ENCODE measurements at places on chromosomes 2 and 18.

DNA sequence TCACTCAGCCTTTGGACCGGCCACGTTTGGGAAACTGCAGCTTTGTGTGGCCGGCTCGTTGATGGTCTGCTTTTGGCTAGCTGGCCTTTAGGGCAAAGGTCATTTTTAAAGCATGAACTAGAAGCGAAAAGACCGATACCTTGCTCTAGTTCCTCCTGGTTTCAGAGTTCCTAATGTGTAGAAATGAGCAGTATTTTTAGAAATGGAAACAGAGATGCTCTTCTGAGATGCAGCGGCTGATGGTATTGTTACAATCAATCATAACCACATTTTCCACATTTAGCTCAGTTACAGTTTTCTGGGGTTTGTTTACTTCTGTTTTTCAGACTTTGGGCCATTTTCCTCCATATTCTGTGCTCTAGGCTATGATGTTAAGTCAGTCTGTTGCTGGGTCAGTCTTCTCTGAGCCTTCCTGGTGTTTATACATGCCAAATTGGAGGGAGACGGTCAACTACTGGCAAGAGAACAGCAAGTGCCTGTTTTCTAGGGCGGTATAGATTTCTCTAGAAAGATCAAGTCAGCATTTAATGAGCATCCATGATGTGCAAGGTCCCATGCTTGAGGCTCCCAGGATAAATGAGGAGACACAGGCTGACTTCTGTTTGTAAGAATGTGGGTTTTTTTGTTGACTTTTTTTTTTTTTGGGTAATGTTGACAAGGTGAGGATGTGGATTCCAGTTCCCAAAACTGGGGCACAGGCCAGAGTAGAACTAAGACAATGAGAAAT is 28.0 kb downstream of the RNF144A start:
- DNase-seq, result no peak

DNA sequence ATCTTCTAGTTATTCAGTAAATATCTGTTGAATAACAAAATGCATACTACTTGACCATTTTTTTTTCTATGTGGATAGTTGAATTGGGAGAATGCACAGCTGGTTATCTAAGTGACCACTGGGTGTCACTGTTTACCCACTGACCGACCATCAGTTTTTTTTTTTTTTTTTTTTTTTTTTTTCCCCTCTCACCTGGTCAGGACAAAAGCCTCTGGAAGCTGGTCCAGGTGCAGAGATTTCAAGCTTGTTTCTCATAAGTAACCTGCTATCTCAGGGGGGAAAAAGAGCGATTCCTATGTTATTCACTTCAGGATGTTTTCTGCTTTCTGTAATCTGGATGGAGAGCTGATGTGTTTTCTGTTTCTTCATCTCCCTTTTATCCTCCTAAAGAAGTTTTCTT is 256.0 kb downstream of the DCDC2C start:
- DNase-seq, result no peak

- DNase-seq, result no peak
Observed at GRCh38 chr2:181471783-181472182, 14.6 kb downstream of the ITGA4 start.

DNA sequence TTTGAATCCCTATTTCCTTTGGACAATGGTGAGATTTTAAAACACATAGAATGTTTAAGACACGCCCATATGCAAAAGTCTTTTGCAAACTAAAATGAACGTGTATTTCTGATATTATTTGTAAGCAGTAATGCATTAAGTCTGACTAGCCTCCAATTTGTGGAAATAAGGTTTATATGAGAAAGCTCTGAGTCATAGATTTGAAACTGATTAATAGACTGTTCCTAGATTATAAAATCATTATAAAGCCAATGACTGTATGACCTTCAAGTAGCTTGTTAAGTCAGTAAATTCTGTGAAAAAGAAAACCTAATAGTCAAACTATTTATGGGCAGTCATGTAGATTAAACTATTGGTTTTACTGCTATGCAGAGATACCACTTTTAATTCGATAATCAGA is 12.8 kb upstream of the EFEMP1 start:
- no peak for DNase-seq

DNA sequence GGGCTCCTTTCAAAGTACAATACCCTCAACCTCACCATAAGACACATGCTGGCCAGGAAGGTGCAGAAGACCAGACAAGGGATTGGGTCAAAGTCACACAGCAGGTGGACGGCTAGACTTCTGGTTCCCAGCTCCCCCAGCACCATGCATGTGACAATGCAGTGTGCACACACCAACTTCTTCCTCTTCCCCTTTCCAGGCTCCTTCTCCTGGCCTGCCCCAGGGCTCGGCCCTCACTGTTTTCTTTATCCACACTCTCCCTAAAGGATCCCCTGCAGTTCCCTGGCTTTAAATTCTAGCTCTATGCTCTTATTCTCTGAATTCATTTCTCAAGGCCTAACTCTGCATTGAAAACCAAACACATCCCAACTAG is 82.3 kb downstream of the LOXHD1 start:
- DNase-seq, result no peak

GRCh38 chr18:1875219-1875618 is 696.1 kb downstream of the METTL4 start:
- DNase-seq, result no peak

DNA sequence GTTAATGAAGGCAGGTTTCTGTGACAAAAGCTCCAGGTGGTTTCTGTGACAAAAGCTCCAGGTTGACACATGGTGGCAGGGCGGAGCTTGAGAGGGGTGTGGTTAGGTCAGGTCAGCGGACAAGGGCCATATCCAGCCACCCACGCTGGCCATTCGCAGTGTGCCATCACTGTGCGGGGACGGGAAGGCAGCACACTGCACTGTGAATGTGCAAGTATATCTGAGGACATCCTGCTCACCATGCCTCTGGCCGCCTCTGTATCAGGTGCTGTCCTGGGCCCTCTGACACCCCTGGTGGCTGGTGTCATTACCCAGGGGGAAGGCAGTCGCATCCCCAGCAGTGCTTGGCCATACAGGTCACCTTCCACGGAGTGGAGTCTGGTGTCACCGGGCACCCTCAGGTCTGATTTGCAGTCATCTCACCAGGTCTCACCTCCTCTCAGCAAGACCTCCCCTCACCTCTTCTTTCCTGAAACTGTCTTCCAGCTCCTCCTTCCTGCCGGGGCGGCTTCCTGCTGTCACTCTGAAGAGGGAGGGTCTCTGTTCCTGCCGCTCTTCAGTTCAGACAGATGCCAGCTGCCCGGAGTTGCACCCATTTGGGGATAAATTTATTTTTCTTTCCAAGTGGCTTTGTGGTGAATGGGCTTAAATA is 34.9 kb downstream of the CTIF start:
- no peak for DNase-seq

DNA sequence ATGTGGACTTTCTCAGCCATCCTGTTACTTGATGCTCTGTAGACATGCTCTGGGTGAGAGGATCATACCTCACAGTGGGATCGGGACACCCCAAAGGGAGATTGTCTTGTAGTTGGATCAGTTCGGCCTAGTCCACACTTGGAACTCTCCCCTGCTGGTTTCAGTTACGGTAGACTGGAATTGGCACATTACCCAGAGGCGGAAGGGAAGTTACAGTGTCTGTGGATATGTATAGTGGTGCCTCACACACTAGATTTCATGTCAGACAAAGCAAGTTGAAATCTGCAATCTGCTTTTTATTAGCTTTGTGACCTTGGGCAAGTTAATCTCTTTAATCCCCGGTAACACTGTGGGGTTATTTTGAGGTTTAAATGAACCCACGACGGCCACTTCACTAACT is 16.2 kb upstream of the CTAGE1 start:
- peak; percentile 60 for DNase-seq

DNA sequence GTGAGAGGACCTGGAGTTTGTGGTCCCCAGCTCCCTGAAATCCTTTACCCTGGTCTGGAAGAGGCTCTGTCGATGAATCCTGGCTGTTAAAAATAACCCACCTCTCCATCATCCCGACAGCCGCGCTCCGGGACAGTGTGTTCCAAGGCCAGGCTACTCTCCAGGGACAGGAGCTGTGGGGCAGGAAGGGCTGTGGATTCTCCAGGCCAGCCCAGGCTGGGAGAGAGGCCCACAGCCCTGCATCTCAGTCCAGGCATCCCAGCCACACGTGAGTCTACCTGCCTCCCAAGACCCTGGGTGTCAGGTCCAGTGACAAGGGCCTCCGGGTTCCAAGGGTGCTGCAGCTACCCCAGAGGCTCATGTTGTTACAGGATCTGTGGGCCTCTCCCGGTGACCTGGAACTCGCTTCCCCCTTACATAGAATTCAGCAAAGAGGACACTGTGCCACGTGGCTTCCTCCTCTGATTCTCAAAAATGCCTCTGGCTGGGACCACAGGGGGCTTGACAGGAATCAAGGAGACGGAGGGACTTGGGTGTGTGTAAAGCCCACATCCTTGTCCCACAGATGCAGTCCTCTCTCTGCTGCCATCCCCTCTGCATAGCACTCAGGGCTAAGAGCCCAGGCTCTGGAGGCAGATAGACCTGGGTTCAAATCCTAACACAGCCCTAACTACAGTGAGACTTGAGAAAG is 17.3 kb downstream of the ADRA2B start:
- DNase-seq, result no peak

DNA sequence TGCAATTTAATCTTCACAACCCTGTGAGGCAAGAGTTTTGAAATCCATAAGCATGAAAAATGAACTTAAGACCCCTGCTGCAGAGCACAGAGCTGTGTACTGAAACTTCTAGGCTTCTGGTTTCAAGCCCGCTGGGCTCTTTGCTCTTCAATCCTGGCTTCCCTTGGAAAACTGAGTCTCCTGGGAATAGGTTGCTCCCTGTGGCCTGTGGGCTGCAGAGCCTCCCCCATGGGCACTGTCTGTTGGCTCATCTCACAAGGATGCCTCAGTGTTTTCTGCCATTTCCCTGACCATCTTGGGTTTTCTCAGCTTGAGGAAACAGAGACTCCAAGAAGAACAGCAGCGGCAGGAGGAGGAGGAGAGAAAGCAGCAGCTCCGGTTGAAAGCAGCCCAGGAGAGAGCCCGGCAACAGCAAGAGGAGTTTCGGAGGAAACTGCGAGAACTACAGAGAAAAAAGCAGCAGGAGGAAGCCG is 44.5 kb downstream of the SUMO1 start:
- no peak for DNase-seq

GRCh38 chr2:27262379-27263286 is at the start of gene SLC30A3:
TSS of gene SLC30A3 (minus strand) at chr2:27263047. CDS start at chr2:27262906, 141 bp downstream.
- no peak for DNase-seq

- no peak for DNase-seq
Observed at GRCh38 chr18:74478880-74479279, 17.3 kb upstream of the CNDP2 start.

GRCh38 chr18:9876867-9877654 is 8.7 kb upstream of the TXNDC2 start:
- peak; percentile 81 for DNase-seq

DNA sequence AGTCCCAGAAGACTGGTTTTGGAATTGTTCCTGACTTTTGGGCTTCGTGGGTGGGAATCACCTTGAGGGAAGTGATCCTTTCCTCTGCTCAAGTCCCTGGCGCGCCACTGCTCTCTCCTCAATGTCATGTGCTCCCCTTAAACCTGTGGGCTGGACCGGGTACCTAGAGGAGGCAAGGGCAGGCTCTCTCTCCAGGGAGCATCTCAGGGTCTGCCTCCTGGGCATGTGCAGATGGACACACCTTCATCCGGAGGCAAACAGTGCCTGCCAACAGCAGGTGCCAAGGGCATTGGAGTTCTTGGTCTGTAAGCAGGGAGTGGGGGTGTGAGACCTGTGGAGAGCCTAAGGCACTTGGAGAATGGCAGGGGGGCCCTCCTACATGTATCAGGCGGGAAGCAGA is 142.6 kb downstream of the INHBB start:
- DNase-seq, result no peak

DNA sequence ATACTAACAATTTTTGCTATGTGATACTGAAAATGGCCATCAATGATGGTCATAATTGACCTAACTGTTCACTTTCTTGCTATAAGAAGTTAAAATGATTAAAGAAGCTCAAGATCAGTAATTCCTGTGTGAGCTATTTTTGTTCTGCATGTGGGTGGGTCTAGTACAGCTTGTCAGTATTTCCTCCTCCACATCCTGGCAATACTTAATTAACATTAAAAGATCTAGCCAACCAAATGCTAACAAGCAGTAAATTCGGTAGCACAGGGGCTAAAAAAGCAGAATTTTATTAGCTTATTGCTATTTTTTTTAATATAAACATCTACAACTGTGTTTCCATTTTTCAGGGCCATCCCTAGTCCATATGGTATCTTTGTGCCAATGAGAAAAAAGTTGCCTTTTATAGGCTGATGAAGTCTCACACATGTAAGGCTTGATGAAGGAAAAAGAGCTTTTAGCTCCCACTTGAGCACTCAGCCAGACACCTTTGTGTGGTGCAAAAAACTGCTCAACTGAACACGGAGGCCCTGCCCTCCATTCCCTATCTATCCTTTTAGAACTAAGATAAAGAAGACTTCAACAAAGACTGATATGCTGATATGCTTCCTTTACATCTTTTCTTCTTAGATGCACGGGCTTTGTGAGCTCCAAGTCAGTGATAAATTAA is 4.9 kb upstream of the PNO1 start:
- no peak for DNase-seq

DNA sequence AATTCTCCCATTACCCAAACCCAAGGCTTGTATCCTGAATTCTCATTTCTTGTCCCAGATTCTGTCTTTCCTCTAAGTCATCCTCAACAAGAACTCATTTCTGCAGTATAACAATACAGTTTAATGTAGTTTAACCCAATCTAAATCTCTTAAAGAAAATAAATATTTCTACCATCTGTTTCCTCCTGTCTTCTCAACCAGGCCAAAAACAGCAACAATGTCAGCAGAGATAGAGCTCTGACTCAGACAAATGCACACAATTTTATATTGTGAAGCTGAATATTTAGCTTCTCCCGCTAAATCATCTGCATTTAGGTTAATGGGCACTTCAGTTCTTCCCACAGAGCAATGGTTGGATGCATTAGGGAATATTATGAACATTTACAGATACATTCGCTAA is 35.7 kb upstream of the KYNU start:
- no peak for DNase-seq

GRCh38 chr2:189474526-189474925 is 33.3 kb downstream of the WDR75 start:
- DNase-seq, result no peak

- no peak for DNase-seq
Observed at GRCh38 chr18:2330764-2331163, 240.5 kb downstream of the METTL4 start.

GRCh38 chr2:35454966-35455638 is 900.5 kb upstream of the CRIM1 start:
- DNase-seq, result no peak

GRCh38 chr2:97656905-97657587 is 6.8 kb downstream of the ACTR1B start:
- DNase-seq, result no peak

DNA sequence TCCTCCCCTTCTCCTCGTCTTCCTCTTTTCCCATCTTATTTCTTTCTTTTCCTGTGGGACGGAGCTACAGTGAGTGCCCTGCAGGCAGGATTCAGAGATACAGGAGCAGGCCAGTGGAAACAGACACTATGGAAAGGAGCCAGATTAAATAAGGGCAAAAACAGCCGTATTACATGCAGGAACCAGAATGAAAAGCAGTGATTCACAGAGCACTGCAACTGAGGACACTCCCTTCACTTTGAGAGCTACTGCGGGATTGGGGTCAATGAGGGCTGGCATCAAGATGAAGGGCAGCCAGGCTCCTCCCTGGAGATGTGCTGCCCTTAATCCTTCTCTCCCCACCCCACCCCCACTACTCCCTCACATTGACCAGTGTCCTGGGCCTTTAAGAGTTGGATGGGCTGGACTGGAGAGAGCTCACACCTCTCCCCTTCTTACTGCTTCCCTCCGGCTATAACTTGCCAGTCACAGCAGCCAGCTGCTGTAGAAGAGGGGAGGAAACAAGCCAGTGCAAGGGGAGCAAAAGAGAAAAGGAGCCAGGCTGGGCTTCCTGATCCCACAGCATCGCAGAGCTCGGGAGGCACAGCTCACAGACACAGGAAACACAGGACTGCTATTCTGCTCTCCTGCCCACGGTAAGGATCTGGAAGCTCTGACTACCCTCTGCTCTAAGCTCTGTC is at the start of gene PLCD4:
Gene PLCD4, plus strand, starts transcription at position 464 of the 680 bp plus-strand sequence. CDS start 7,841 bp downstream, outside the sequence.
- DNase-seq, result peak; percentile 68
